ENCODE measurements at places on chromosomes 6 and 20.

- DNase-seq: no peak
Measured at GRCh38 chr6:33428224-33428965, 8.5 kb downstream of the SYNGAP1 start.

DNA sequence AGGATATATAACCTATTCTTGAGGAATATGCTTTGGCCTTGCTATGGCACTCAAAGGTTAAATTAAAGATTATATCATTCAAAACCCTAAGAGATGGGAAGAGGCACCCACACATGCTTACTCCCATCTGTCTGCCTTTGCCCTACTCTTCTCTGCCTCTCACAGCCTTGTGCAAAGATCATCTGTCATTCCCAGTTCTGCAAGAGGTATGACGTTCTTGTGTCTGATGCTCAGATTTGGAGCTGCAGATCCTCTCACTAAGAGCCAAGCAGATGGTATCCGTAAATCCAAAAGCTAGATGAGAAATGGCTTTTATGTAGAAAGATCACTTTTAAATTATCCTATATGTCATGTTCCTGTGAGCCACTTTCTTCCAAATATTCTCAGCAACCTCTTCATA lies 112.0 kb downstream of the GPR63 start:
- DNase-seq: no peak

DNA sequence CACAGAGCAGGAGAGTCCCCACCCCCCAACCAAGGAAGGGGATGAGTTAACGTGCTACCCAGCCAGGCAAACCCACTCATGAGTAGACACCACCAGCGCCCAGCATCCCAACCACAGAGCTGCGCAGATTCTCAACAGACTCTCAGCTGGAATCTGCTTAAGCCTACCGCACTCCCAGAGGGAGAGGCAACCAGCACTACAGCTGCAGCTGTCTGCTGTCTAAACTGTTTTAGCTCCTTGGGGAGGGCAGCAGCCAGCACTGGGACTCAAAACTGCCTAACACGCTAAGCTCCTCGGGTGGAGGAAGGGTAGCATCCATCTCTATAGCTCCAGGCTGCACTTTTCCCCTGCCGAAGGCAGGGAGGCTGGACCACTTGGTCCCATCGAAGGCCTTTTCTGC lies 539.8 kb downstream of the EPHA7 start:
- DNase-seq: no peak

DNA sequence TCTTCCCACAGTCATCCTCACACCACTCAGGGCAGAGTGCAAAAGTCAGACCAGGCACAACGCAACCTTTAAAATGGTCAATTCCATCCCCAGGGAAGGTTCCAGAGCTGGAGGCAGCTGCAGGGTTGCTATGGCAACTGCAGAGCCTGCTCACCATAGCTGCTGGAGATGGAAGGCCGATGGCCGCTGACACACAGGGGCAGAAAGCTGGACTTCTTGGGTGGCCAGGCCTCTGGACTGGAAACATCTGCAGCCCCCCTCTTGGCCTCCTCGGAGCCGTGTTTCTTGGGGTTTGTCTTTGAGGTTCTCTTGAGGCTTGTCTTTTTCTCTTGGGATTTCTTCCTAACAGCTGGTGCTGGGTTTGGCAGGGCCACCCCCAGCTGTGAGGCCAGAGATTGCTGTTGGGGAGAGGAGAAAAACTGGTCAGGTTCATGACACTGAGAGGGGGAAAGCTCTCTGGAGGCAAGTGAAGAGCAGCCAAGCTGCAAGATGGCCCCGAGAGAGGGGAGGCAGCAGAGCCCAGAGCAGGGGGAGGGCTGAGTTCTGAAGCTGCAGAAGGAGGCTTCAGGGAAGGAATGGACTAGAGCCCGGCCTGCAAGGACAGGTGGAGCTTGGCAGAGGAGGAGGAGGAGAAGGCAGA lies 10.2 kb downstream of the BNIP5 start:
- no peak for DNase-seq

Measured in GM12864 (cell line).